ENCODE measurements at places on chromosomes 12 and 14. TPM values are rescaled to one million over a fixed set of nuclear protein-coding genes. Genes with fewer than 3 reads are reported as not detected.
A peak's percentile ranks its signal among the peaks of the same experiment; 100 is the strongest.

DNA sequence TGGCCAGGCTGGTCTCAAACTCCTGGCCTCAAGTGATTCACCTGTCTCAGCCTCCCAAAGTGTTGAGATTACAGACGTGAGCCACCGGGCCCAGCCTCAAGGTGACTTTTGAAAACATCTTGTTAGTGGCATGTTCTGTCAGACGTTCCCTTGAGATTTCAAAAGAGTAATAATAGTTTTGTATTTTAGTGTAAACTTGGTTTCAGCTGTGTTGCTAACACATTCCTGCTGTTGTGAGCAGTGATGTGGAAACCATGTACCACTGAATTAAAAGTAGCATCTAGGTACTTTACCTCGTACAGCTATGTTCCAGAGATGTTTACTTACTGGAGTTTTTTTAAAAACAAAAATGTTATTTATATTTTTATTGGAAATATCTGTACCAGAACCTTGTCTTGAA, 111.3 kb downstream of the AEBP2 start:
- peak; percentile 41 for DNase-seq

PLEKHG3 gene
- 0.64 TPM for total RNA-seq

GRCh38 chr12:99911967-99912366, 72.8 kb downstream of the ANKS1B start:
- DNase-seq = peak; percentile 36

ATF7 gene
- total RNA-seq = 23.6 TPM

GRCh38 chr14:69617796-69618195, 6.4 kb downstream of the SUSD6 start:
- no peak for DNase-seq

DNA sequence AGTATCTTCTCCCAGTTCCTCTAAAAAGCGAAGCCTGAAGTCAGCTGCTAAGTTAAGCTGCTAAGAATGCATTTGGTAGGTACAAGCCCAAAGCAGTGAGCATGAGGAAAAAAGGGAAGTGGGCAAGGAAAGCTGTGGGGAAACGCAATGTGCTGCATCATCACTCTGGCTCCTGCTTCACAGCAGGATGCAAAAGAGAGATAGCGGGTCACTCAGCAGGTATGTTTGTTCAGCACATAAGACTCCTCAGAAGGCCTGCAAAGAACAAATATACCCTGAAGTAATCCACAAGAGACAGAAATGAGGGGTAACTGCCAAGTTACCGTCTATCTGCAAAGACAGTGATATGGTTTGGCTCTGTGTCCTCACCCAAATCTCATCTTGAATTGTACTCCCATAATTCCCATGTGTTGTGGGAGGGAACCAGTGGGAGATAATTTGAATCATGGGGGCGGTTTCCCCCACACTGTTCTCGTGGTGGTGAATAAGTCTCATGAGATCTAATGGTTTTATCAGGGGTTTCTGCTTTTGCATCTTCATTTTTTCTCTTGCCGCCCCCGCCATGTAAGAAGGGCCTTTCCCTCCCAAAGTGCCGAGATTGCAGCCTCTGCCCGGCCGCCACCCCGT, 127.4 kb upstream of the EGLN3 start:
- no peak for DNase-seq

ACACB gene
- 0.88 TPM for total RNA-seq

DNA sequence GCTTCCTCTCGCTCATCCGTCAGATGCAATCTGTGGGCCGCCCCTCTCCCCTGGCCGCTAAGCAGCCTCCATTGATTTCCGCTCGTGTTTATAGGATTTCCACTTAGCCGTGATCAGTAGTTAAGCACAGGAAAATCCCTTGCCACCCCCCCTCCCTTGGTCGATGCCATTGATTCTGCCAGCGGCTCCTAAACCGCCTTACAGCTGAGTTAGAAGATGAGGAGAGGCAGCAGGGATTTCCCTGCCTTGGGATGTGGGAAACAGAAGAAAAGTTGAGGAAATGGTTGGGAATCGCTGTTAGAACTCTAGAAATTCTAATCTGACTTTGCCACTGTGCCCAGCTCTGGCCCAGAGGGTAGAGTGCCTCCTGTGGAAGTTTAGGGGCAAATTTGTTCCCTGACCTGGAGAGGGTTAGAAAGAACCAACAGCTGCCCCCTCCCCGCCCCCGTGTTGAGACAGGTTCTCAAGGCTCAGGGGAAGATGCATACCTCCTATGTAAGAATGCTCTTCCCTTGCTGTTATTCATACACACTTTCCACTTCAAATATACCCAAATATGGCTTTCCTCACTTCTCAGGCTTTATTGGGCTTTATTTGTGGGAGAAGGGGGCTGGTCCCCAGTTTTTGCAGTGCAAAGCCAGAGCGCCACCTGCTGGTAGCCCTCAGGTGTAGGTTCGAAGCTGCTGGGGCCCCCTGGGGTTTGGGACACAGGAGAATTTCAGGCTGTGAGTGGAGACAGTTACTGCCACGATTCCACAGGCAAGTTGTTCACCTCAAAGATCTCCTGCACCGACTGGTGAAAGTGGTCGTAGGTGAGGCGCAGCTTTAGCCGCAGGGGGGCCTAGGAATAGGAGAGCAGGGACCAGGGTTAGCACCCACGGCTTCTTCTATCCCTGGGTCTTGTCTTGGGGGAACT, 3.2 kb downstream of the THTPA start:
- no peak for DNase-seq

Measured in GM12878 (cell line).